Stimulated activated CD4-positive, alpha-beta T cell treated with anti-CD3 and anti-CD28 coated beads, Interleukin-1b, Interleukin-23, amount 100 ng/mL, for 24 hours (primary cell): ENCODE measurements at places on chromosomes 7 and 10.

DNA sequence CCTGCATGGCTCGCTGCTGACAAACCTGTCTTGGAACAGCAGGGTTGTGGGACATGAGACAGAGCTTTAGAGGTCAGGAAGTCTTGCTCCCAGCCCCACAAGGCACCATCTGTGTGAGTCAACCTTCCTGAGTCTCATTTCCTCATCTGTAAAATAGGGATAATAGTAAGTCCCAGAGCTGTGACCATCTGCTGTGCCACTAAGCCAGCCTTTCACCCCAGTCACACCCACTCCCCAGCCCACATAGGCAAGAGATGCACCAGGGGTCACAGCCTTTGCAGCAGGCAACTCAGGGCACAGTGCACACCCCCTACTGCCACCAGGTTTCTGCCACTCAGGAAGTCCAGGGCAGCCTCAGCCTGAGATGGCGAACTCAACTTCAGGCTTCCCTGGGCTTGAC is 29.4 kb upstream of the CDH23 start:
- DNase-seq, result no peak

GRCh38 chr10:69359148-69359547 is 57.6 kb downstream of the TACR2 start:
- DNase-seq, result no peak

DNA sequence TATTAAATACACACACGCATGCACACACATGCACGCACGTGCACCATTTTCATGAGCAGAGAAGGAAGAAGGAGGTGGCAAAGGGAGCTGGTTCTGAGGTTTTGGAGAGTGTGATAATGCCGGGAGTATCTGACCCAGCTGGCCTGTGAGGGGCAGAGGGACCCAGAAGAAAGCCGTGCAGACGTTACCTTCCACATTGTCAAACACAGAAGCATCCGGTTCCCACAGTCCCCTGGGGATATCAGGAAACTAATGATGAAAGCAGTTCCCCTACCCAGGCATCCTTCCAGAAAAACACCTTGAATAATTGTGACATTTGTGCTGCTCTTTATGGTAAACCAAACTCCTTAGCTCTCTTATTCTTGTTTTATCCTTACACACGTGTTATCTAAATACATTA is 85.7 kb upstream of the FAM180A start:
- DNase-seq, result no peak

DNA sequence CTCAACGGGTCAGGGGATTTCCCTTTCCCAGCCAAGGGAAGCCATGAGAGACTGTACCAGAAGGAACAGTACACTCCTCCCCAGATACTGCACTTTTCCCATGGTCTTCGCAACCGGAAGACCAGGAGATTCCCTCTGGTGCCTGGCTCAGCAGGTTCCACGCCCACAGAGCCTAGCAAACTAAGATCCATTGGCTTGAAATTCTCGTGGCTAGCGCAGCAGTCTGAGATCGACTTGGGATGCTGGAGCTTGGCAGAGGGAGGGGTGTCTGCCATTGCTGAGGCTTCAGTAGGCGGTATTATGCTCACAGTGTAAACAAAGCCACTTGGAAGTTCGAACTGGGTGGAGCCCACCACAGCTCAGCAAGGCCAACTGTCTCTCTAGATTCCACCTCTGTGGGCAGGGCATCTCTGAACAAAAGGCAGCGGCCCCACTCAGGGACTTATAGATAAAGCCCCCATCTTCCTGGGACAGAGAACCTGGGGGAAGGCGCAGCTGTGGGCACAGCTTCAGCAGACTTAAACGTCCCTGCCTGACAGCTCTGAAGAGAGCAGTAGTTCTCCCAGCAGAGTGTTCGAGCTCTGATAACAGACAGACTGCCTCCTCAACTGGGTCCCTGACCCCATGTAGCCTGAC is 29.6 kb downstream of the SLC16A12 start:
- DNase-seq, result no peak

DNA sequence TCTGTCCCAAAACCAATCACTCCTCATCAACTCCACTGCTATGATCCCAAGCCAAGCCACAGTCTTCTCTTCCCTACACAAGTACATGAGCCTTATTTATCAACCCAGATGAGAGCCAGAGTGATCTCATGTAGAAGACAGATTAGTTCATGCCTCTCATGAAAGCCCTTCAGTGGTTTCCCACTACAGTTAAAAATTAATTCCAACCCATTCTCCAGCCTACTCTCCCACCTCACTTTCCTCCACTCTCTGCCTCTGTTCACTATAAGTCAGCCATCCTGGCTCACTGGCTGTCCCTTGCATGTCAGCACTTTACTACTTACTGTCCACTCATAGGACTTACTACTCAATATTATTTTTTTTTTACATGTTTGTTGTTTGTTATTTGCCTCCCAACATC is 67.3 kb downstream of the CACUL1 start:
- no peak for DNase-seq
